Mucosa of gallbladder (tissue), 1 donor: ENCODE measurements at places on chromosomes 2 and 18.

DNA sequence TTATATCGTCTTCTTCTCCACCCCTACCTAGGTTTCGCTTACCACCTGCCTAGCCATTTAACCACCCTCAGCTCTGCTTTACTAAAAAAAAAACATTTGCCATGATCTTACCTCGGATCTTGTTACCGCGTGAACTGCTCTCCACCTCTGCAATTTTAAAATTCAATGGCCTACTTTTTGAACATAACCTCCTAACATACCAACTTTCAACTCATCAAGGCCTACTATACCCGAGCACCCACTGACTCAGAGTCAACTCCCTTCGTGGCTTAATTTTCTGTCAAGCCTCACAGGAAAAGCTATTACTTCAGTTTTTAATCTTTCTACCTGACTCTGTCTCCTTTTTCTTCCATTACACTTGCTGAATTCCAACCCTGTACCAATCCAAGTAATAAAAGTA, 55.7 kb downstream of the ATAD2B start:
- no peak for DNase-seq

DNA sequence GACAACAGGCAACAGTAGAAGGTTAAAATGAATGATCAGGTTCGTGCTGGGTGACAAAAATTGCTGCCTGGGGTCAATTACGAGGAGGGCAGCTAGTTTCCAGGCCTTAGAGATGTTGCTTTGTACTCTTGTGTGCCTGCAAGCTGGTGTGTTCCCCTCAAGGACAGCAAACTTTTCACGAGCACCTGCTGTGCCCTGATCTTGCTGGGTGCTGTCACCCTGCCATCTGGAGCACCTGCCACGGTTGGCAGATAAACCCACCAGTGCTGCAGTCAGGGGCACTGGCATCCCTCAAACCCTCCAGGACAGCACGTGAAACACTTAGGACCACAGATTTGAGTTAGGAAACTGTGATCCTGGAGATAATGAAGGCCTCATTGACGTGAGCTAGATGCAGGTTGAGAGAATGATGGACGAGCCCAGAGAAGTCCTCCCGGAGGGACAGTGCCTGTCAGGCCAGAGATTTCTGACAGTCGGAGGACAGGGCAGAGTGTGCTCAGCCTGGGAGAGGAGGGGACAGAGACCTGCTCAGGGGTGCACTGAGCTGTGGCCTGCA, 104.3 kb upstream of the RAB12 start:
- no peak for DNase-seq

DNA sequence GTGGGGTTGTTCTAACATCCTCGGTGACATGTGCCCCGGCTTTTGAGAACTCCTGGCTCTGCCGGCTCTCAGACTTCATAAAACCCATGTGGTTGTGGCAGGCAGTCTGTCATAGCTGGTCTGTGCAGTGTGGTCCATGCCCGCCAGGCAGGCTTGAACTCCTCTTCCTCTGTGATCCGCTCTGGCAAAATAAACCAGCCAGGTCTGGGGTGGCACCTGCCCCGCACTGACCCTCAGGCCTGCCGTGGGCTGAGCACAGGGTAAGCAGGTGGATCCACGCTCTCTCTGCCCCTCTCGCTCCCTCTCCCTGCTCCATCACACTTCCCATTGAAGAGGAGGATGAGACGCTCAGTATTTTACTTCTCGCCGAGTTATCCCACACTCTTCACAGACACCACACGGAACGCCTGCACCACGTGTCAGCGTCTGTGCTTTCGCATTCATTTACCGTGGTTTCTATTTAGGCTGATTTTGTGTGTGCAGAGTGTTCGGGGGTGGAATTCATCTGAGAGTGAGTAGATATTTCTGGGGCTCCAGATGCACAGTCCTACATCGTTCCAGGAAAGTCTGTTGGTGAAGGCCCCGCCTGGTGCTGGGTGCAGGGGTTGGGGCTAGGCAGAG, 56.4 kb downstream of the RTP5 start:
- no peak for DNase-seq

DNA sequence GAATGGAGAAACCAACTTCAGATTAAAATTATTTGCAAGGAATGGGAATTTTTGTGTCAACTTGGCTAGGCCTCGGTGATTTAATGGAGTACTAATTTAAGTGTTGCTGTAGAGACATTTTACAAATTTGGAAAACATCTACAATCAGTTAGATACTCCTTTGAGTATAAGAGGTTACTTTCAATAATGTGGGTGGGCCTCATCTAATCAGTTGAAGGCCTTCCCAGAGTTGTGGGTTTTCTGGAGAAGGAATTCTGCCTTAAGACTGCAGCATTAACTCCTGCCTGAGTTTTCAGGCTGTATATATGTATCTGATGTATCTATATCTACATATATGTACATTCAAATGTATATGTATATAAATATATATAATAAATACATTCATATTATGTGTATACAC, 47.6 kb upstream of the ABCA12 start:
- no peak for DNase-seq
